ENCODE measurements at places on chromosomes 16 and 17. TPM values are rescaled to one million over a fixed set of nuclear protein-coding genes. Genes with fewer than 3 reads are reported as not detected.

The PRSS33 gene
- polyA plus RNA-seq, result 0.33 TPM

The CDT1 gene
- 10.5 TPM for polyA plus RNA-seq

The CDH8 gene
- 5.2 TPM for polyA plus RNA-seq

The KRTAP4-1 gene
- not detected for polyA plus RNA-seq

The PYDC1 gene
- polyA plus RNA-seq, result not detected

The PHOSPHO1 gene
- polyA plus RNA-seq, result 1.7 TPM

The KRTAP3-2 gene
- not detected for polyA plus RNA-seq

GRCh38 chr16:54210452-54211125 is 76.0 kb downstream of the IRX3 start:
- DNase-seq, result no peak

DNA sequence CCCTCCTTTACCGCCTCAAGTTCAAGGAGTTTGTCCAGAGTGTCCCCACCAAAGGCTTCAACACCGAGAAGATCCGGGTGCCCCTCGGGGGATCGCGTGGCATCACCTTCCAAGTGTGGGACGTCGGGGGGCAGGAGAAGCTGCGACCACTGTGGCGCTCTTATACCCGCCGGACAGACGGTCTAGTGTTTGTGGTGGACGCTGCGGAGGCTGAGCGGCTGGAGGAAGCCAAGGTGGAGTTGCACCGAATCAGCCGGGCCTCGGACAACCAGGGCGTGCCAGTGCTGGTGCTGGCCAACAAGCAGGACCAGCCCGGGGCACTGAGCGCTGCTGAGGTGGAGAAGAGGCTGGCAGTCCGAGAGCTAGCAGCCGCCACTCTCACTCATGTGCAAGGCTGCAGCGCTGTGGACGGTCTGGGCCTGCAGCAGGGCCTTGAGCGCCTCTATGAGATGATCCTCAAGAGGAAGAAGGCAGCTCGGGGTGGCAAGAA is 1.1 kb downstream of the ARL4D start:
- DNase-seq, result no peak

DNA sequence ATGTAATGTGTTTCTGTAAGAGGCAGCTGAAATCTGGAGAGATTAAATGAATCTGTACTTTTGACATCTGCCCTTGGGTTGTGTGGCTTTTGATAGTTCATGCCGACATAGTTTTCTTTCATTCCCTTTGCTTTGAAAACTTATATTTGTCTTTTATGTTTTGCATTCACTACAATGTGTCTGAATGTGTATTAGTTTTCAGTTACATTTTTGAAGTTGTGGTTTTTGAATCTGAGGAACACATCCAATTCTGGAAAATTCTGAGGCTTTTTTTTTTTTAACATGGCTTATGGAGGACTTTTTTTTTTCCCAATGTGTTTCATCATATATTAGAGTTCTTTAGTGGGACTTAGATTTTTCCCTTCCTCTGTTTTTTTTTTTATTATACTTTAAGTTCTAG is 683.7 kb upstream of the SOX9 start:
- DNase-seq, result no peak

DNA sequence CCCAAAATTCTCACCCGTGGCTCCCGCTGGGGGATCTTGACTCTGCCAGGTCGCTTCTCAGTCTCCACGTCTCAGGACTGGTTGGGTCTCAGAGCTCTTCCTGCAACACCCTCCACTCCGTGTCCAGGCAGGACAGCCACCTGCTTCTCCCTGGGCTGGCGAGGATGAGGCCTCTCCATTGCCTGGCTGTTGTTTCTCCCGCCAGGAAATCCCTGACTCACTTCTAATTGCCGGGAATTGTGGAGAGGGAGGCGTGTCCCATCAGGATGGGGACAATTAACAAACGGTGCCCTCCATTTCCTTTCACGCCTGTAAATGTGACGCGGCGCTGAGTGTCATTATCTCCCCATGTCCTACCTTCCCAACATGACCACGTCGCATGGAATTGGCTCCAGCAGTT is 204.5 kb downstream of the RBFOX3 start:
- no peak for DNase-seq

GRCh38 chr17:35167666-35168065 is 20.0 kb downstream of the UNC45B start:
- no peak for DNase-seq

DNA sequence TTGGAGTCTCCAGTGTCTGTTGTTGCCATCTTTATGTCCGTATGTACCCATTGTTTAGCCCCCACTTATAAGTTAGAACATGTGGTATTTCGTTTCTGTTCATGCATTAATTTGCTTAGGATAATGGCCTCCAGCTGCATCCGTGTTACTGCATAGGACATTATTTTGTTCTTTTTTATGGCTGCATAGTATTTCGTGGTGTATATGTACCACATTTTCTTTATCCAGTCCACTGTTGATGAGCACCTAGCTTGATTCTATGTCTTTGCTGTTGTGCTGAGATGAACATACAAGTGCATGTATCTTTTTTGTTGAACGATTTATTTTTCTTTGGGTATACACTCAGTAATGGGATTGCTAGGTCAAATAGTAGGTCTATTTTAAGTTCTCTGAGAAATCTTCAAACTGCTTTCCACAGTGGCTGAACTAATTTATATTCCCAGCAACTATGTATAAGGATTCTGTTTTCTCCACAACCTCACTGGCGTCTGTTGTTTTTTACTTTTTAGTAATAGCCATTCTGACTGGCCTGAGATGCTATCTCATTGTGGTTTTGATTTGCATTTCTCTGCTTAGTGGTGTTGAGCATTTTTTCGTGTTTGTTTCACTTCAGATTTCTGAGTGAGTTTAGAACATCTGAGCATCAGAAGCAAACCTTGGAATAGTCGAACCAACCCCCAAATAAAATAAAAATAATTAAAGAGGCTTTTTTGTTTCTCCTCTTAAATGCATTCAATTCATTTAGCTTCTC is 304.7 kb downstream of the ZFHX3 start:
- no peak for DNase-seq

DNA sequence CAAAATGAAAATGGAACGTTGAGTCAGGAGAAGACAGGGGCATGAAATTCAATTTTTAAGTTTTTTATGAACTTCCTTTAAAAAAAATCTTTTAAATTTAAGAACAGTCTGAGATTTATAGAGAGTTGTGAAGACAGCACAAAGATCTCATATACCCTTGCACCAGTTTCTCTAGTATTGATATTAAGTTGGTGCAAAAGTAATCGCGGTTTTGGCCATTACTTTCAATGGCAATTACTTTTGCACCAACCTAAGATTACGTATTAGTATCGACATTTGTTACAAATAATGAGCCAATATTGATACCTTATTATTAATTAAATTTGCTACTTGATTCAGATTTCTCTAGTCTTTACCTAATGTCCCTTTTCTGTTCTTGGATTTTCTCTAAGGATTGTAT is 684.4 kb upstream of the CDH8 start:
- DNase-seq, result no peak

- no peak for DNase-seq
Observed at GRCh38 chr17:58360296-58361063, 8.5 kb upstream of the SUPT4H1 start.

DNA sequence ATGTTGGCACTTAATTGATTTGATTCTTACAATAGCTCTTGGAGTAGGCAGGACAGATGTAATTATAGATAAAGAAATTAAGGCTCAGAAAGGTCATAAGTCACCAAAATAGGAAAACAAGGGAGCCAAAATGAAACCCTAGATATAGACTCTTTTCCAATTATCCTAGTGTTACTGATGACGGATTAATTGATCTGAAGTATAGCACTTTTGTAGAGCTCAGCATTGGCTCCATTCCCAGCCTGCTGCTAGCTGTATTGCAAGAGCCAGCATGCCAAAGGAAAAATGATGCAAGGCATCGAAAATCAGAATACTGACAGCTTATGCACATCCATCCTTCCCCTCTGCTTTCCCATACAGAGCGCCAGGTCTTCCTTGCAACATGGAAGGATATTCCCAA is 21.6 kb upstream of the RASL10B start:
- no peak for DNase-seq

Measured in right renal cortex interstitium (tissue), 3 donors.